ENCODE measurements at places on chromosomes 2 and 18.
A peak's percentile ranks its signal among the peaks of the same experiment; 100 is the strongest.

DNA sequence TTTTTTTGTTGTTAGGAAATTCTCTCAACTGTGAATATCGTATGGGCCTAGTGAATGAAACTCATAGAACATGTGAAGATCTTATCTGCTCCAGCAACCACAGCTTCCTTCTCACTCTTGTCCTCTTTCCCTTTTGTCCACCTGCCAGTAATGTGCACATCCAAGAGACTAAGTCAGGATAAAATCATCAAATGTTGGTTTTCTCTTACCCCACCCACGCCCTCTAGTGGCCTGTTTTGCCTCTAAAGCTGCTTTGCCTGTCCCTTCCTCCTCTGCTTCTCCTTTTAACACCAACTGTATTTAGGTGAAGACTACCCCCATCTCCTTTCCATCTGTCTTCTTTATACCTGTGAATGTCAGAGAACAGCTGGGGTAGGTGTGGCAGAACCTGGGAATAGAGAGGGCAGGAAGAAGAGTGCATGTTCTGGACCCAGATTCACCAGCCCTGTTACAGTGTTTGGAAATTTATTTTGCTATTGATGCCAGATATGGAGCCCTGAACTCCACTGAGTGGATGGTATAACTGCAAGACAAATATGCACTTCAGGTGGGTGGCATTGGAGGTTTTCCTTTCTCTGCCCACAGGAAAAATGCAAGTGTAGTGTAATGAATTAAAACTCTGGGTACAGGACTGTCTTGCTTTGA lies 8.4 kb upstream of the MGAT5 start:
- peak; percentile 77 for DNase-seq

DNA sequence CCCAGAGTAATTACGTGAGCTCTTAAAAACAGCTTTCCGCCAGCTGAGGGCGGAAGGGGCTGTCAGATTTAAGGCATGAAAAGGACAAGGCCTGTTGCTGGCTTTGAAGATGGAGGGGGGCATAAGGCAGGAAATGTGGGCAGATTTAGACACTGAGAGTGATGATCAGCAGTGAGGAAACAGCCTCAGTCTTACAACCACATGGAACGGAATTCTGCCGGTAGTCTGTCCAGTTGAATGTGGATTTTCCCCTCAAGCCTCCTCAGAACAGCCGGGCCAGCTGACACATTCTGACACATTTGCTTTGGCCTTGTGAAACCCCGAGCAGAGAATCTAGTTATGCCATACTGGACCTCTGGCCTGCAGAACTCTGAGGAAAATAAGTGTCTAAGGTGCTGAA lies 16.6 kb downstream of the POLE4 start:
- DNase-seq = peak; percentile 36

- no peak for DNase-seq
Observed at GRCh38 chr2:232876161-232876977, 6.3 kb downstream of the SNORC start.

DNA sequence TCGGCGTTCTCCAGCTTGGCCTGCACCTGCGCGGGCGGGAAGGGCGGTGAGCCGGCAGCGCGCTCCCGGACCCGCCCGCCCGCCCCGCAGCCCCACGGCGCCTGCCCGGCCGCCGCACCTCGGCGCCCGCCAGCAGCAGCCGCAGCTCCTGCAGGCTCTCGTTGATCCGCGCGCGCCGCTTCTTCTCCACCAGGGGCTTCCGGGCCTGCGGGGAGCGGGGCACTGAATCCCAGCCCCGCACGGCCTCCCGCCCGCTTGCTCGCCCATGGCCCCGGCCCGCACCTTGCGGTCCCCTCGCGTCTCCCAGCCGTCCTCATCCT lies 335 bp downstream of the HES6 start:
- DNase-seq = peak; percentile 59

DNA sequence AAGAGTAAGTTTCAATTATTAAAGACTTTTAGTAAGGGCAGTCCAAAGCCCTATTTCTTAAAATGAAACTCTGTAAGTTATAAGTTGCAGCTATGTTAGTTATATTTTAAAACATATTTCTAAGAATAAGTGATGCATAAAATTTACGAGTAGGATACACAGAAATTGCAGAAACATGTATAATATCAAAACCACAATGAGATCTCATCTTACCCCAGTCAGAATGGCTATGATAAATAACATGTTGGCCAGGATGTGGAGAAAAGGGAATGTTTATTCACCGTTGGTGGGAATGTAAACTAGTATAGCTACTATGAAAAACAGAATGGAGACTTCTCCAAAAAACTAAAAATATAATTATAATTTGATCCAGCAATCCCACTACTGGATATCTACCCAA lies 201.2 kb downstream of the CBLN2 start:
- DNase-seq = no peak

DNA sequence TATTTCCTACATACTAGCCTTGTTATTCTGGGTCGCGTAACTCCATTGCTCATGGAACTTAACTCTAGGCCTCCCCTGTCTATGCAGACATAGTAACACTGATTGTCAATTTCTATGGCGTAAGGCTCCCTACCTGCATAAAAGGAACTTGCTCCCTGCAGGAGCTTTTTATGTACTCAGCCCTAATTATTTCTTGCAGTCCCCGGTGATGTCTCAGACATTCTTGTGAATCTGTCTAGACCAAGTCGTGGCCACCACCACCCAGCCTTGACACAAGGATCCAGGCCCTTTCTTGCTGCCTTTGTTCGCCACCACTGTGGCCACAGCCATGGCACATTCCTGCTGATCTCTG lies 189.5 kb upstream of the CTAGE1 start:
- no peak for DNase-seq

GRCh38 chr2:140639628-140640027 lies 1491.2 kb downstream of the LRP1B start:
- no peak for DNase-seq

GRCh38 chr2:109500910-109501309 lies 112.9 kb downstream of the SEPTIN10 start:
- DNase-seq = no peak

- no peak for DNase-seq
Observed at GRCh38 chr2:18791172-18791797, 201.9 kb upstream of the NT5C1B start.

DNA sequence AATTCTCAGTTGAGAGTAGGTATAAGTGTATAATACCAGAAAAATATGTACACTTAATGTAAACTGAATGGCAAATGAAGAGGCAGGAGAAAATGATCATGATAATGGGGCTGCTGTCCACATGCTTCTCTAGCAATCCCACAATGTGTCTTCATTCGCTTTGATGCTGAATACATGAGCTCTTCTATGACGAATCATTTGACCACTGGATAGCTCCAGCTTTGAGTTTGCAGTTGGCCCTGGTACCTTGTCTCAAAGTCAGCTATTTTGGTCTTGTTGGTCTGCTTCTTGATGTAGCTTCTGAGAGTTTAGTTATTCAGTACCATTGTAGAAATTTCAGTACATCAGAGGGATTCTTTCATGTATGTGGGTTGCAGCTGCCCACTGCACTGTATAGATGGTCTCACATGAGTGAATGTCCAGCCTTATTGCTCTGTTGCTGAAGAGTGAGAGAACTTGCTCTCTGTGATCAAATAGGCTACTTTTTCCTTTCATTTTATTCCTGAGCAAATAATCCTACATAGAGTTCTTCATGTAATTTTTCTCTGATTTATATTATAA lies 105.1 kb downstream of the TTC27 start:
- DNase-seq = no peak

DNA sequence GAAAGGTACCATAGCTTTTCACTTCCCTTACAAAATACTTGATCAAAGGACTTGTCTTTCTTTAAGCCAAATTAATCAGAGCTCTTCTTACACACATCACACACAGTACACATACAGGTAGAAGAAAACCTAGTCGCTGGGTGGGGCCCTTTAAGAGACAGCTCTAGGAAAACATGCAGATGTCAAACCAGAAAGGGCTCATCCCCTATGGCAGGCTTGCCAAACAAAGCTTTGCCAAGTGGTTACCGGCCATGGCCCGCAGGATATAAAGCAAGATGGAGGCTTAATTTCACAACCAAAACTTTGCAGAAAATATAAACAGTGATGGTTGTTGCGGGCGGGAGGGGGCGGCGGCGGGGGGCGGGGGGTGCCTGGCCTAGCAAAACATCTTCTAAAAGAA lies 2156.0 kb upstream of the PIK3C3 start:
- no peak for DNase-seq

DNA sequence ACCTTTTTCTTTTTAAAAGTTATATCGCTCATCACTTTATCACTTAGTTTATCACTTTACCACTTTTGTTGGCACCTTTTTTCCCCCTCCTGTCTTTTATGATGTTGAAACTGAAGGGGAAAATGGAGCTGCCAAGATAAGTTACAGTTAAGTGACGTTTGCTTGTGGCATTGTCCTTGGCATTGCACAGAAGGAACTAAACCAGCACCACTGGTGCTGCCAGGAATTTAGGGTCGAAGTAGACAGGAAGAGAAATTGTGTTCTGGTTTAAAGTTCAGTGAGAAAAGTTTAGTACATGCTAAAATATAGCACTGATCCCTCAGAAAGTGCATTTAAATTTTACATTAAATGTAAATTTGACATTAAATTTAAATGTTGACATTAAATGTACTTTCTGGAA lies 49.9 kb downstream of the MYO1B start:
- no peak for DNase-seq

GRCh38 chr18:9790261-9790660 lies 82.2 kb downstream of the RAB31 start:
- DNase-seq = no peak

All from SK-N-DZ (cell line).